ENCODE measurements at places on chromosomes 3 and 15. TPM values are rescaled to one million over a fixed set of nuclear protein-coding genes. Genes with fewer than 3 reads are reported as not detected.

Gene KY
- 0.08 TPM for total RNA-seq

Gene PARP16
- 9.1 TPM for total RNA-seq

Gene WDR93
- 0.28 TPM for total RNA-seq

Gene PLS1
- total RNA-seq: 13.6 TPM

Gene MON1A
- total RNA-seq: 9.9 TPM
